ENCODE measurements at places on chromosomes 16 and 17.

- no peak for DNase-seq
Observed at GRCh38 chr16:78742501-78743283, 643.2 kb downstream of the WWOX start.

GRCh38 chr17:18851201-18851600, 6.7 kb upstream of the PRPSAP2 start:
- no peak for DNase-seq

- DNase-seq, result no peak
Observed at GRCh38 chr17:34652021-34652555, 72.7 kb downstream of the TMEM132E start.

GRCh38 chr16:17529982-17530760, 59.4 kb upstream of the XYLT1 start:
- DNase-seq, result no peak

GRCh38 chr16:529012-529575, 1.6 kb downstream of the CAPN15 start:
- no peak for DNase-seq

- DNase-seq, result no peak
Observed at GRCh38 chr17:78665952-78666920, 89.0 kb upstream of the DNAH17 start.

GRCh38 chr16:67530013-67530939, 1.6 kb downstream of the RIPOR1 start:
- peak; percentile 69 for DNase-seq

DNA sequence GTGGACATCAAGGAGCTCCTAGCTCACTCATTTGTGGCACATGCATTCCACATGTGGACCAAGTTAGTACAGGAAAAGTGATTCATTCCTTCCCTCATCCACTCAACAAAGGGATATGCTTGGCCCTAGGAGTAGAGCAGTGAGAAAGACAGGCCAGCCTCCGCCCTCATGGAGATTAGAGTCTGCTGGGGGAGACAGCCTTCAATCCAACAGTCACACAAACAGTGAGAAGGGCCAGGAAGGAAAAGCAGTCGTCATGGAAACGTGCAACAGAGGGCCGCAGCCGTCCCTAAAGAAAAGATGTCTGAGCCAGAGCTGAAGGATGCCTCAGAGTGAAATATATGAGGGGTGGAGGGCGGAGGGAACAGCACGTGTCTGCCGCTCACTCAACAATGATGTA, 109.9 kb downstream of the VPS53 start:
- DNase-seq, result no peak

DNA sequence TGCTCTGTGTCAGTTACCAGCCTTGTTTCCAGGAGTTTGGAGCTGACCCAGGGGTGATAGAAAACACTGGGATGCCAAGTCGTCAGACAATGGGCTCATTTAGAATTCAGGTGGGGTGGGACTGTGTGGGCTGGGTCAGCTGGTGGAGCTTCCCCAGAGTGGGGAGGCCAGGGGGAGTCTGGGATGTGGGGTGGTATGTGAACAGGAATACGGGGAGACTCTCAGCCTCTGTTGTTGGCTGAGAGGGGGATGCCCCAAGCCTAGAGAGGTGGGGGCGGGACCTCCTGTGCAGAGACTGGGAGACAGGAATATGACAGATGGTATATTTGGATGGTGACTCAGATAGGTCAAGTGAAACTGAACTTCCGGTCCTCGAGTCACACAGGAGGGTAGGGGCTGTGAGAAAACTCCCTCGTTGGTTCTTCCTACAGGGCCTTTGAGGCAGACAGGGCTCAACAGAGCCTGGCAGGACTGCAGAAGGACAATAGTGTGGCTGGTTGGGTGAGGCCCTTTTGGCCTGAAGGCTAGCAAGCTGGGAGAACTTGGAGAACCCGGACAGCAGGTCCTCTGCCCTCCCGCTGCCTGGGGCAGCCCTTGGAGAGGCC, 23.7 kb downstream of the CDH1 start:
- no peak for DNase-seq

- DNase-seq, result no peak
Observed at GRCh38 chr17:76560036-76560876, 20.4 kb downstream of the PRCD start.

GRCh38 chr17:2841606-2842005, 45.4 kb downstream of the RAP1GAP2 start:
- no peak for DNase-seq

DNA sequence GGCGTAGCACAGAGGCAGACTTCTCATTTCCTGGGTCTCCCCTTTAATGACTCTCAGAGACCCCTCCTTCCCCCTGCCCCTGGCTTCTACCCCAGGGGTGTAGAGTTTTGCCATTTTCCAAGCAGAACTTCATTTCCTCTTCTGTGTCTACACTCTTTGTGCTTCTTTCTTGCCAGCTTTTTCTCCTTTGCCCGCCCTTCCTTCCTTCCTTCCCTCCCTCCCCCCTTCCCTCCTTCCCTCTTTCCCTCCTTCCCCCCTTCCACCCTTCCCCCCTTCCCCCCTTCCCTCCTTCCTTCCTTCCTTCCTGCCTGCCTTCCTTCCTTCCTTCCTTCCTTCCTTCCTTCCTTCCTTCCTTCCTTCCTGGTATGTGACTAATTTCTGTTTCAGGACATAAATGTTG, 47.0 kb downstream of the MAPT start:
- DNase-seq, result no peak

DNA sequence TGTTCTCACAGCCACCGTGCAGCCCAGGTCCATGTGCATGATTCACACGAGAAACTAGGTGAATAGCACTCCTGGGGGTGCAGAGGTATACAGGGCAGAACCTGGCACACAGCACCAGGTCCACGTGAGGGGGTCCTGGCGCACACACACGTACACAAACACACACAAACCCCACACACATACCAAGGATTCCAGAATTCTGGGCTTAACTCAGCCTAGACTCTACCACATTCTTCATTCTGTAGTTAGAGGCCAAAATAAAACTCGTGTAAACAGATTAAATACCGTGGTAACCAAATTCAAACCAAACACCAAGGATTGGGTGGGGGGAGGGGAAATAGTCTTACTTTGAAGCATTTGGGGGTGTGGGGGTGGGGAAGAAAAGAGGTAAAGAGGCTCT, 58.5 kb downstream of the XYLT1 start:
- no peak for DNase-seq

DNA sequence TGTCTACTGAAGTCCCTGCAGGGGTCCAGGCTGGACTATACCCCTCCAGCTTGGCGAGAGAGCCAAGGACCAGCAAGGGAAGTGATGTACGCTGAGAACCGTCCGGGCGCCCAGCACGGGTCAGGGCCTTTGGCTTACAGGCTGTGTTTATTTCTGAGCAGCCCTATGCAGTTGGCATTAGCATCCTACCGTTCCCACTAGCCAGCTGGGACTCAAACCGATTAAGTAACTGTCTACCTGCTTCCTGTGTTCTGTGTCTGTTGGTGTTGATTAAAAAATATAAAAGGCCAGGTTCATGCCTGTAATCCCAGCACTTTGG, 73.8 kb downstream of the CMIP start:
- DNase-seq, result no peak

DNA sequence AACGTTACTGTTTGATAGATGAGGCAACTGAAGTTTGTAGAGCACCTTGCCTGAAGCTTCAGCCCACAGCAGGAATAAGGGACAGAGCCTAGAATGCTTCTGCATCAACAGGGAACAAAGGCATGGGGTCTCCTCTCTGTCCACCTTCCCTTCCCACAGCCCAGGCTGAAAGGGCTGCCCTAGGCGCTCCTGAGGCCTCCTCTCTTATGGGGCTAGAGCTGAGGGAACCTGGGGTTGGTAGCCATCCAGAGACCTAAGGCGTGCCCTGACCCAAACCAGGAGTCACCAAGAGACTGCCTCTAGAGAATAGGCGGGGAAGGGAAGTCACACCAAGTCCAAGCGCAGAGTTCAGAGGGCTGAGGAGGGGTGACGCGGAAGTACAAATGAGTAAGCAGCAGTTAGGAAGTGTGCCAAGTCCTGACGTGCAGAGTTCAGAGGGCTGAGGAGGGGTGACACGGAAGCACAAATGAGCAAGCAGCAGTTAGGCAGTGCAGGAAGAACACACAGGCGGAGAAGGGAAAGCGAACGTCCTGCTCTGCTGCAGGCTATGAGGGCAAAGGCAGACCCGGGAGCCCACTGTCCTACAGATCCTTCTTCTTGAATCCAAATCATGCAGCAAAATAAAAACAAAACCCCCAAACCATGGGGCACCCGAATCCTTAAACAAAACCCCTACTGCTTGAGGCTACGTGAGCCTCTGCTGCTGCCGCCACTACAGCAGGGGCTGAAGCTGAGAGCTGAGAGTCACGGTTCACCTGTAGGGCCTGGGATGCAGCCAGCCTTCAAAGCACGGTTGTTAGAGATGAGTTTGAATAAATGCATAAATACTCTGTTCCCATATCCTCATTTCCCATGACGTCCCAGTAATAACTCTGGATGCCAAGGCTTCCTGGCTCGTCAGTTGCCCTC, 2.7 kb upstream of the SPG7 start:
- no peak for DNase-seq

DNA sequence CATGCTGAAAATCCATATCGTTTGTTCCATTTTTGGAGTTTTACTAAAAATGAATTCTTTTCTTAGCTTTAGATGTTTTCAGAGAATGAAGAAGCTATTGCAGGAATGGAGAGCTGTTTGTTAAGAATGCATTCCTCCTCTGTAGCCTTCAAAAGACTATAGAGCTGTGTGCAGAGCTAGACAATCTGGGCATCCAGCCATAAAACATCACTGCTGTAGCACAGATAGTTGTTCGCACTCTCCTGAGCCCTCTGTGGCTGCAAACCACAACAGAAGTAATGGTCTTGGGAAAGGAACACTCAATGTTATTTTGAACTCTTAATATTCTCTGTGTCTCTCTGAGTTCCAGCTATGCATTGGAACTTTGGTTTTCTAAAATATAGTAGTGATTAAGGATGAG, 4.9 kb downstream of the TNRC6C start:
- no peak for DNase-seq

- peak; percentile 99 for DNase-seq
Observed at GRCh38 chr16:29877266-29877961, 14.4 kb upstream of the CDIPT start.

DNA sequence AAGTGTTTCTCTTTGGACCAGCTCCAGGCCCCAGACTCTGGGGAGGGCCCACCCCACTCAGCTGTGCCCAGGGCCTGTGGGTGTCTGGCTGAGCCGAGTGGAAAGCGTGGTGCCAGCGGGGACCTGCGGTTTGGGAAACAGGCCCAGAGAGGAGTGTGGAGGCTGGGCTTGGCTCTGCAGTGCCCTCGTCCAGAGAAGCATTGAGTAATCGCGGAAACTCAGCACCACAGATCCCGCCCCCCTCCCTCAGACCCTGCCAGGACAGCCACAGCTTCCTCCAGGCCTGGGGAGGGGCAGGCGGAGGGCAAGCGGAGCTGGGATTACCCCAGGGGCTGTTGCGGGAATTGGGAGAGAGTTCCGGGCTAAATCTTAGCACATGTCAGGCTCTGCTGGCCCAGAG, 14.6 kb upstream of the PITPNA start:
- no peak for DNase-seq

DNA sequence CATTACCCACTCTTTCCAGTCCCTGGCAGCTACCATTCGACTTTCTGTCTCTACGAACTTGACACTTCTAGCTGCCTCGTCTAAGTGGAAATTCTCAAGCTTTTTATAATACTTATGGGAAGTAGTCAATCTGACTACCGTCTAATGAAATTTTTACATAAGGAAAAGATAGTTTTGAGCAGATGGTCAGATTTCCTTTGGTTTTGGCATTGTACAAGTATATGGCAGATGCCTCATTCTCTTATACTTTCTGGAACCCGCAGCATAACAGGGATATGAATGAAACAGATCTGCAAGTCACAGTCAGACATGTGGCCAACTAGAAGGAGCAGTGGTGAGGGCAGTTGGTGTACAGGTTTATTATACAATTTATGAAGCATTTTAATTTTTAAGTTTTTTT, 146.0 kb downstream of the PITPNC1 start:
- no peak for DNase-seq

DNA sequence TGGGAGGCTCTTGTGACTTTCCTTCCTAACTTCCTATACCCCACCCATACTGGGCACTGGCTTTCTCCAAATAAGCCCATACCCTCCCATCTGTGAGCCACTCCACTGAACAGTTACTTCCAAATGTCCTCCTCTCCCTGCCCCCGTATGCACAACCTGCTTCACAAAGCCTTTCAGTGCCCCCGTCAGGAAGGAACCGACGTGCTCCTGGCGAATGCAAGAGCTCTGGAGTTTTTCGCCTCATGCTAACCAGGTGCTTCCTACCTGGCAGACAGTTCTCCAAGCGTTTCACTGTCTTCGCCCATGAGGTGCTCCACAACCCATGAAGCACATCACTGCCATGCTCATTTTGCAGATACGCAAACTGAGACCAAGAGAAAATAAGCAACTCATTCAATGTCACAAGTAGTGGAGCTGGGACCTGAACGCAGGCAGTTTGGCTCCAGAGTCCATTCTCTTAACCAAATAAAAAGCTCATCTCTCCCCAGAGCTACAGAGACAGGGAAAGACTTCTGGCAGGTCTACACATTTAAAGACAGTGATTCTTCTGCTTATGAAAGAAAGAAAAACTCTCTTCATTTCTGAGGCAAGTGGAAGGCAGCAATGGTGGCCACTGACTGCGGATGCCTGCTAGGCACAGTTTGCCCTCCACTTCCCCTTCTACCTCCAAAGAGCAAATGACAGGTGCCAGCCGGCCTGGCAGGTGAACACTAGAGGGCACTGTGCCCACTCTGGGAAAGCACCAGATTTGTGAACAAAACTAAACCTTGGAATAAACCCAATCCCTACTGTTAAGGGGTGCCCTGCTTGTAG, 23.8 kb downstream of the SPHK1 start:
- DNase-seq, result peak; percentile 88

DNA sequence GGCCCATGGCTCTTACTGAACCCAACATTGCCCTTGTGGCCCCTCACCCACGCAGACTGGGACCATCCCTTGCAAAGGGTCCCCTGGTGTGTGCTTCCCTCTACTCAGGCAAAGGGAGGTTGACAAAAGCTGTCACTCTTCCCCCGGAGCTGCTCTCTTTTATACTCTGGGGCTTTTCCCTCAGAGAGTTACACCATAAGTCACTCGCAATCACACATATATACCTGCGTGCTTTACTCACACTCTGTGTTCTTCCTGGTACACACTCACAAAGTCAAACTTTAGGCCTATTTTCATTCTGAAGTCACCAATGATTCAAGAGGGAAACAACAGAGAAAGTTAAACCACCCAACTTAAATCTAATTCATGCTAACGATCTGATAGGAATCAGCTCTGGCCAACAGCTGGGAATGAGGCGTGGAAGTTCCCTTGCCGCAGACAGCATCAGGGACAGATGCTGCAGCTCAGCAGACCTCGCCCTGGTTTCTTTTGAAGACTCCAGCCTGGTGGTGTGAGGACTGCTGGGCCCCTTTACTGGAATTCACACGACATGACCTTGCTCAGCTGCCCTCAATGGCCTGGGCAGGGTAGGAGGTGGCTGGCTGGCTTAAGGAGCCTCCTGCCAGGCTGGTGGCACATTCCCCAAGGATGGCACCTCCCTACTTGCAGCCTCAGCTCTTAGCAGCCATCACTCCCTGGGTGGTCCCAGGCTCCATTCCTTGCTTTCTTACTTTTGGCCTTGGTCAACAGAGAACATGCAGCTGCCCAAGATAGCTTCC, 27.3 kb downstream of the HIC1 start:
- DNase-seq, result no peak

GRCh38 chr16:19210968-19211367, 42.9 kb downstream of the SYT17 start:
- no peak for DNase-seq

- DNase-seq, result no peak
Observed at GRCh38 chr16:57204675-57205074, 18.5 kb downstream of the RSPRY1 start.
